ENCODE measurements at places on chromosomes 6 and 20.

DNA sequence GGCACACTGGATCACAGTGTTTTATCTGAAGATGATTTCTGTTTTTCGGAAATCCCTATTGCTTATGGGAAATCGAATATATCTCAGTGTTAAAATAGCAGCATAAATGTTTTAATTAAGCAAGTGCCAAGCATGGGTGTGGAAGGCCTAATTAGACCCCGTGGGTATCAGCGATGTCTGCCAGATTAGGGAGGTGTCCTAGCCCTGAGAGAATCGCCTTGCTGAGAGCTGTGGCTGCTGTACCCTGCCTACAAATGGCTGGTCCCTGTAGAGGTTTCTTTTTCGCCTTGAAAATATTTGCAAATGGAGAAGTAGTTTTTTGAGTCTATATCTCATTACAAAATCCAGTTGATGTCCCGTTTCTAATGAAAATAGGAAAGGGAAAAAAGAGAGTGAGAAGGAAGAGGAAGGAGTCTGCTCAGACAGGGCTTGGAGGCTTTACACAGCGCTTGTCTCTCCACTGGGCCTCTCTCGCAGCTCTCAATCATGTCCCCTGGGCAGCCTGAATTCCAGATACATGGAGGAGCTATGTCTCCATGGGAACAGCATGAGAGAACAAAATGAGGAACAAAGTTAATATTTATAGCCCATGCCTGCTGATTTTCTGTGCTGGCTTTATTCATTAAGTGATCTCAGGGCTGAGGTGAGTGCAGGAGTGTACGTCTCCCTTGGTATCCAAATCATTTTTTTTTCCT lies 35.2 kb upstream of the BCLAF1 start:
- DNase-seq, result no peak

DNA sequence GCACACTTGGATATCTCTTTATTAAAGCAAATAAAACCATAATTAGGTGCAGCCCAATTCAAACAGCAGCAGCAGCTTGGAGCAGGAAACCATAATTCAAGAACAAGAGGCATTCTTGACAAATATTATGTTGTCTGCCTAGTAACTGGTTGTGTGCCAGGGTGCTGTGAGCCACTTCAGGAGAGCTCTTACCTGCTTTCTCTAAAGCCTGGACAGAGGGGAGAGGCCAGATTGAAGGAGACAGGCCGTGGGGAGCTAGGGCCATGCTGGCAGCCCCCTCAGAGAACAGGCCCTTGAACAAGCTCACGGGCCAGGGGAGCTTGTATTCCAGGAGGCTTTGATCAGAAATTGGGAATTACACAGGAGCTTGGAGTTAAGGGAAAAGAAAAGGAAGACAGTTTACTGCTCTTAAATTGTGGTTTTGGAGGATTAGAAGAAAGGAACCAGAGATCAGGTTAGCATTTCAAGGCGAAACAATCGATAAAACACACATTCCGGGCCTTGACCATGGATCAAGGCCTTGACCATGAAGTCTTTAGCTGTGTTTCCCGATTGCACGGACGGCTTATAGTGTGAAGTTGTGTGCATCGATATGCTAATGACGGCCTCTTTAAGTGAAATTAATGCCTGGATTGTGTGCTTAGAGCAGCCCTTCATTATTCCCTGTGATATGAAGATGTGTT lies 69.8 kb upstream of the NKX2-2 start:
- DNase-seq, result no peak

- DNase-seq, result no peak
Observed at GRCh38 chr20:64219202-64219601, 36.3 kb upstream of the PCMTD2 start.

DNA sequence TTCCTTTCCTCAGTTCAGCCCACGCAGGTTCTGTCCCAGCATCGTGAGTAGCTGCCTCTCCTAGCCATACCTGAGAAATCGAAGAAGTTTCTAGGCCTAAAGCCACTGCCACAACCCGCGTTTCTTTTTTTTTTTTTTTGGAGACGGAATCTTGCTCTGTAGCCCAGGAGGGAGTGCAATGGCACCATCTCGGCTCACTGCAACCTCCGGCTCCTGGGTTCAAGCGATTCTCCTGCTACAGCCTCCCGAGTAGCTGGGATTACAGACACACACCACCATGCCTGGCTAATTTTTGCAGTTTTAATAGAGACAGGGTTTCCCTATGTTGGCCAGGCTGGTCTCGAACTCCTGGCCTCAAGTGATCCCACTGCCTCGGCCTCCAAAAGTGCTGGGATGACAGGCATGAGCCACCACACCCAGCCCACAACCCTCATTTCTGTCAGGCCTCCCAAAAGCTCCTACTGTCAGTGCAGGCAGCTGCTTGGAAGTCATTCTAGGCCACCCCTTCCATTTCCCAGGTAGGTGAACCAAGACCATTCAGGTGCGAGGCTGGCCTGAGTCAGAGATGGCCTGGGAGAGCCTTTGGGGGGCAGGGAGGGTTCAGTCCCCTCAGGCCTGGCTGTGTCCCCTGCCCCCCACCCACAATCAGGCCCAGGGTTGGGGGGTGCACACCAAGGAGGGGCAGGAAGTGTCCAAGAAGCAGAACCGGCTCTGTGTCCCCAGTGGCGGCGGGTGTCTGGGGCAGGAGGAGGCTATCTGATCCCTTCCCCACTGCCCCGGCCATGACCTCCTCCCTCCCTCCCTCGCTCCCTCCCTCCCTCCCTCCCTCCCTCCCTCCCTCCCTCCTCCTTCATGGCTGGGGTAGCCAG lies 47.2 kb downstream of the NOL4L start:
- no peak for DNase-seq

- no peak for DNase-seq
Observed at GRCh38 chr6:138219398-138219797, 1.1 kb upstream of the PBOV1 start.

DNA sequence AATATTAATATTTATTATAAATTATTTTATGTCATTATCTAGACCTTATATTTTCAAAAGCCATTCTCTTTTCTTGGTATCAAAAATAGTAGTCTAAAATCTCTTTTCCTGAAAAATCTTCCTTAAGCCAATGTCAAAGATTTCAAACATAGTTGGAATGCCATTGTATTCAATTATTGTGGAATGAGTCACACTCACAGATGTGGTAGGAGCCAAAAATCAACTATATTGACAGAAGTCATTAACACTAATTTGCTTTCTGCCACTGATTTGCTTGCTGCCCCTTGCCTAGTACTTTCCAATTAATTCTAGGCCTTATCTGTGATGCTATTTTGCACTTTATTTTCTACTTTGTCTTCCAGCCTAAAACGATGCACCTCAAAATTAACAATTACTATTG lies 1326.3 kb upstream of the GJE1 start:
- no peak for DNase-seq

DNA sequence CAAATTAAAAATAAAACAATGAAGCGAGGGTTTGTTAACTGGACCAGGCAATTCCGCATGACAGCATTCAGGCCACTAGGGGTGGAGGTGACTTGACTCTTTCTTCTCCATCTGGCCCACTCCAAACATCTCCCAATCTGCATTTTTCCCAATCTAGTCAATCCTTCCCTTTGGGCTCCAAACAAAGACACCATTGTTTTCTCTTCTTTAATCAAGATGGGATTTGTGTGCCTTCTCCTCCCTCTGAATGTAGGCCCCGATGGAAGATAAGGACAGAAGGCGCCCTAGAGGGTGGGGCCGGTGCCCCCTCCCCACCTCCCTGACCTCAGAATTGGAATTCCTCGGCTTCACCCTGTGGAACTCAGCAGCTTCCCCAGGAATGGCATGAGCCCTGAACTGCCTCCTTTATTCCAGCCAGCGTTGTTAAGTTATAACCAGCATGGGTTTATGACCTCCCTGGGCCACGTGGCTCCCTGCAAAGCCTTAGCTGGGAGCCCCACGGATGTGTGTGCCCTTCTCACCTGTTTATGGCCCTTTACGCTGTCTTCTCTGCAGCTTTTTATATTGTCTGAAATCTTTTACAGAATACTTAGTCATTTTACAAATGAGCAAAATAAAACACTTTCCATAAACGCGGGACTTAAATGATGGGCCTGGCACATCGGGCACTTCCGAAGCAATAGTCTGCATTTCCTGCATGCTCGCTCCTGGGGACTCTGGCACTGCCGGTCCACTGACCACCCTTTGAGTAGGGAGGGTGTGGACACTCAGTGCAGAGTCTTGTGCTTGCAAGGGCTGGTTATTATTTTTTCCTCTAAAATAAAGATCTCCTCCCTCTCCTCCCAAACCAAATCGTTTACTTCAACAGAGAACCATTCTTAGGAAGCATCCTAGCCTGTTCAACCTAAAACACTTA lies 24.5 kb downstream of the OVOL2 start:
- no peak for DNase-seq

DNA sequence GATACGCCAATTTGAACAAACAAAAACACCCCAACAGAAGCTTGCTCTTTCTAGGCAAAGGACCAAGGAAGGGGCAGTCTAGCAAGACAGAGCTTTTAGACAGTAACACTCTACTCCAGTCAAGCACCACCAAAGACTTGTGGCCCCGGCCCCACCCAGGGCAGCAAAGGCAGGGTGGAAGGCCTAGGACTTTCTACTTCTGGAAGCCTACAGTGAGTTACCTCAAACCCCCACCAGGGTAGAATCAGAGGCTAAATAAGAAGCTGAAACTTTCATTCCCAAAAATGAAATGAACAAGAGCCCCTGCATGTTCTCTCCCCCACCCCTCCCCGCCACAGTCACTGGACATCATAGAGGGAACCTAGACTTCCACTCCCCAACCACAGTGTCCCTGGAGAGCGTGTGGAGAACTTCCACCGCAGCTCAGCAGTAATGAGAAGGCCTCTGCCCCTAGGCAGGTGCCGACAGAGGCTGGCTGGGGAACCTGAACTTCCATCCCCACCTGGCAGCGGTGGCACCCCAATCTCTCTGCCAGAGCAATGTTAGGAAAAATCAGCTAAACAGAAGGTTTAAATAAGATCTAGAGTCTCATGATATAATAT lies 40.0 kb downstream of the KATNA1 start:
- DNase-seq, result no peak

- no peak for DNase-seq
Observed at GRCh38 chr6:2748183-2748582, 2.5 kb downstream of the MYLK4 start.

DNA sequence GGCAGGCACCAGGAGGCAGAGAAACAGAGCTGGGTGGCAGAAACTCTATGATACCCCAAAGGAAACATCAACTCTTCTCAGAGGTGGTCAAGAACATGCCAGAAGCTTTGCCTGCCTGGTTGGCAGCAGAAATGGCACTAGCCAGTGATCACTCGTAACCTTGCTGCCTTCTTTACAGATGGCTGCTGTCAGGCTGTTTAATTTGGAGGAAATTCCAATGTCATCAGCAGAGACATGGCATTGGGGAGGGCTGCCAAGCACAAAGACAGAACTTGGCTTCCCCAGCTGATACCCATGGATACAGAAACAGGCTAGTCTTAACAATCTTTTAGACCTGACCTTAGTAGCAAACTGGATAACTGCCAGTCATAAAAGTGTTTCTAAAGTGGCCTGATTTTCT lies 153.6 kb downstream of the GMPR start:
- no peak for DNase-seq

GRCh38 chr6:117676577-117677218 lies 1.4 kb downstream of the NUS1 start:
- no peak for DNase-seq

DNA sequence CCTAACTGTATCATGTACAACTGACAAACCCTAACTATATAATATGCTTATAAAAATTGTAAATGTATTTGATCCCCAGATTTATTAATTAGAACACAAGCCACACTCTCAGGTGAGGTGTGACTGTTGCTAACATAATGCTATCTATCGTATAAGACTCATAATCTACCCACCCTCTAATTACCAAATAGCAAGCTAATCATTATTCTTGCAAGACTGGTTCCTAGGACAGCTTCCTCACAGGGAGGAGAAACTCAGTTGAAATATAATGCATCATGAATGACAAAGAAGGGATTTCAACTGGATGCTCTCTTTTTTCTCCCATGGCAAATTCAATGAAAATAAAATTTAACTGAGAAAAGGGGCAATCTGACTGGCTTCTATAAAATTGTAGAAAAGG lies 35.4 kb downstream of the ELOVL4 start:
- no peak for DNase-seq

DNA sequence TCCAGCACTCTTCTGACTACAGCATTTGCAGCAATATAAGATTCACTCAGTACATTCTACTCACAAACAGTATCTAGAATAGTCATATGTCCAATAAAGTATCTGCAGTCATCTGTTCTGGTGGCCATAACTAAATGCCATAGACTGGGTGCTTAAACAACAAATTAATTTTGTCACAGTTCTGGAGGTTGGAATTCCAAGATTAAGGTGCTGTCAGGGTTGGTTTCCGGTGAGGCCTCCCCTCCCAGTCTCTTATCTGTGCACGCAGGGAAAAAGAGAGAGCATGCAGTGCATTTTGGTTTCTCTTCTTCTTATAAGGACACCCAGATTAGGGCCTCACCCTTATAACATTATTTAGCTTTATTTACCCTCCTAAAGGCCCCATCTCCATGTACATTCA lies 21.3 kb upstream of the NUS1 start:
- no peak for DNase-seq

DNA sequence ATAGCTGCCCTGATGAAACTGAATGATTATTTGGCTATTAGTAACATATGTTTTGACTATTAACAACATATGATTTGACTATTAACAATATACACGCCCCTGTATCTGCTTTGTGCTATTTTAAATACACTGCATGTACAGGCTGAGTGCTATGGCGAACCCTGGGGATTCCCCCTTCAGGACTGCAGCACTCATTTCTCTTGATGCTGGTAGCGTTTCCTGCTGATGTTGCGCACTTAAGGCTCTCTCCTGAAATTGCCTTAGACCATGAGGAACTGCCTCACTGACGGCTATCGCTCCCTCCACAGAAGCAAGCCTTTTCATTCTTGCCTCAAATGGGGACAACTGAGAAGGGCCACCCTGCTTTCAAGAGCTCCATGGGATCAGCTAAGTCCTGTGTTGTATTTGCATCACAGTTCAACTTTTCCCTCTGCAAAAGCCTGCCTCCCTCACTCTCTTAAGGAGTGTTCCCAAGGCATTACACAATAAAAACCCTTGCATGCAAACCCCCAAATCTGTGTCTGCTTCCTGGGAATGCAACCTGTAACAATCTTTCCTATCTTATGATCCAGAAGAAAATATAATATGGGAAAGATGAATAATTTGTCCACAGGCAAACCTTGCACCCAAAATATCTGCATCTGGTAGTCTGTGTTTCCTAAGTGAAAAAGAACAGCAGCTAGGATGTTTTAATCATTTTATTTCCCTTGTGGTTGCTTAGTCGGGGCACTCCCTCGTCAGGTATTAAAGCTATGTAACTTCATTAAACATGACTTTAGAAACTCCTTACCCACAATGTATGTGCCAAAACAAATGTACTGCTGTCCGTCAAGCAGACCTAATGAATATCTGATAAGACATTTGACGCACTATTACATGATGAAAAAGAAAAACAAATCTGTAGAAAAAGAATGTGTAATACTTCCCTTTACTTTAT lies 456.4 kb downstream of the COL12A1 start:
- no peak for DNase-seq

- DNase-seq, result no peak
Observed at GRCh38 chr6:159565181-159565710, 127.8 kb downstream of the SOD2 start.

Data from cerebellar nuclear complex (tissue), 1 donor.